Fibroblast of the aortic adventitia (primary cell): ENCODE measurements at places on chromosomes 16 and 17.

- no peak for DNase-seq
Measured at GRCh38 chr17:15012351-15012980, 252.7 kb downstream of the PMP22 start.

DNA sequence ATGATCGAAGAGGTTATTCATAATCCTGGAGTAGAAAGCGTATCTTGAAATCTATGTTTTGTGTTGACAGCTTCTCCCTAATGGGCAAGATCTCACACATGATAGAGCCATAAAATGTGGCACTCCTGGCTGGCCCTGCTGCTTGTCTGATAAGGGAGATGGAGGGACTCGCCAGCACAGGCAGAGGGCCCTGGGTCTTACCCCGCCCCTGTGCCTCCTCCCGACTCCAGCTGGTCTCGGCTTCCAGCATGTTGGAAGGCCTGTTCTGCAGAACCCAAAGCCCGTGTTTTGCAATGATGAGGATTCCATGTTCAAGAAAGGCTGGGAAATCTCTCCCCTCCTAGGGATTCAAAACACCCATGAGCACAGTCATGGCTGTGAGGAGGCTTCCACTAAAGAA is 106.7 kb upstream of the SDK2 start:
- no peak for DNase-seq

- DNase-seq = no peak
Measured at GRCh38 chr17:81246679-81247338, 7.7 kb downstream of the NDUFAF8 start.

DNA sequence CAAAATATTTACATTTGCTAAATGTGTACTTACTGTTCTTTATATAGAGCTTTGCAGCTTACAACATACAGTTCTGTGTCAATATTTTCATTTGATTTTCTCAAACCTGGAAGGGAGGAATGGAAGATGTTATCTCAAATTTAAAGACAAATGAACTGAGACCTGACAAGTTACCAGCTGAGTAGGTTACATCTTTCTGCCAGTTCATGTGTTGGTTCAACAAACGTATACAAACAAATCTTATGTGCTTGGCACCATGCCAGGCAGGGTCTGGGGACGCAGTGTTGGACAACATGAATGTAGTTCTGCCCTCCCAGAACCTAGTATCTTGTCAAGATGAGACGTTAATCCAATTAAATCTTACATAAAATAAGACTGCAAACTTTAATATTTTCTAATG is 507.5 kb upstream of the HSBP1 start:
- no peak for DNase-seq

DNA sequence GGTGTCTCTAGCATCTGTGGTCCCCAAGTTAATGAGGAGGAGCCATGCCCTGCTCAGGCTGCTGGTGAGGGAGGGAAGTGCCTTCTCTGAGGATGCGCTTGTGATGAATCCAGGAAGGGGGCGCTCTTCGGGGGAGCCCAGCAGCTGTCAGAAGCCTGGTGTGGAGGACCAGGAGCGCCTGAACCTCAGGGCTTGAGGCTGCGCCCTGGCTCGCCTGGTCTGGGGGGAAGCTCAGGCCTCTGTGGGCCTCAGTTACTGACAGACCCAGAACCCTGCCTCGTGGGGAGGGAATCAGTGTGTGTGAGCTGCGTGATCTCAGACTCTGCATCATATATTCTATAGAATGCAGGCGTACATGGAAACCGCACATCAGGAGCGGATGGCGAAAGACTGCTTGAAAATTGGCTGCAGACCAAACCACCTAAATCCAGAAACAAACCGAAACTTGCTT is 126.1 kb downstream of the SEC14L1 start:
- DNase-seq = no peak

GRCh38 chr16:26795184-26795583 is 271.5 kb upstream of the C16orf82 start:
- DNase-seq = no peak

- peak; percentile 9 for DNase-seq
Measured at GRCh38 chr17:80586846-80587228, 42.2 kb downstream of the RPTOR start.

GRCh38 chr16:66324815-66325515 is 41.5 kb upstream of the CDH5 start:
- DNase-seq = no peak

DNA sequence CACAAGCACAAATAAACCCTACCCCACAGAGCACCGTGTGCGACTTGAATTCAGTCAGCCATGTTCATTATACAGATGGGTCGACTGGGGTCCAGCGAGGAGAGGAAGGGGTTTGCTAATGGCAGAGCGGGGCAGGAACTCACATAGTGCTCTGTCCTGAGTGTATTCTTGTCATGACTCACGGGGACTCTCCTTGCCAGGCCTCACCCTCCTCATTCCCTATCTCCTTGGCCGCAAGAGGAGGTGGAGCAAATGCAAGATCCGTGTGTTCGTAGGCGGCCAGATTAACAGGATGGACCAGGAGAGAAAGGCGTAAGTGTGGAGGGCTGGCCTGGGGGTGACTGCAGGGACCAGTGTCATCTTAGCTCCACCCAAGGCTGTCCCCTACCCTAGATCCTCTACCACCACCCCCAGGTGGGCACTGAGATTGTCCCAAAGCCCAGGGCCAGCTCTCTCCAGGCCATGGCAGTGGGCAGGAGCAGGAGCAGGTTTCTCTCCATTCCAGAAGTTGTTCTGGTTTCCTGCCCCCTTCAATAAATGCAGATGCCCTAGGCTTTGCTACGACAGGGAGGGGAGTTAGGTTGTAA is 29.4 kb downstream of the SLC12A3 start:
- no peak for DNase-seq

GRCh38 chr17:2178798-2179501 is 124.0 kb downstream of the HIC1 start:
- DNase-seq = no peak

DNA sequence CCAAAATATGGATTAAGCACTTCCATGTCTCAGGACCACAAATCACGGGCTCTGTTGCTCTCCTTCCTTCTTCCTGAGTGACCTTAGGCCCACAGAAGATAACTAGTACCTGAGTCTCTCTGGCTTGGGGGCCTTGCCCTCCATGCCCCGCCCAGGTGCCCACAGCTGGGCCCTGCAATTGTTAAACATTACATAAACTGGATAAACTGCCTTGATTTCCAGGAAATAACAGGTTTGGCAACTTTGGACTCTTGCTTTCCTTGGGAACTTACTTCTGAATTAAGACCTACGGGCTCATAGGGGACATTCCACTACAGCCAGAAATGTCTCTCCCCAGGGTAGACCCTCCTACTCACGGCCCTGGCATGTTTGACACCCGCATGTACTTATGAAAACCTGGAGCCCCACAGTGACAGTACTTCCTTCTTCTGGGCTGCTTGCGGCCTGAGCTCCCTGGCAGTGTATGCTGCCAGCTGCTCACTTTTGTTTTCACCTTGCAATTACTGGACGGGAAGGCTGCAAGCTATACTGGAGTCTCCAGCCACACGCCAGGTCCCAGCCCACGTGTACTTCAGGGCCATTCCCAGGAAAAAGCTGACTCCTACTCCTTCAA is 2.3 kb upstream of the UBALD2 start:
- no peak for DNase-seq

GRCh38 chr17:76383546-76384221 is 725 bp upstream of the SPHK1 start:
- DNase-seq = peak; percentile 58

- no peak for DNase-seq
Measured at GRCh38 chr17:55416000-55416399, 5.6 kb downstream of the MMD start.

- DNase-seq = no peak
Measured at GRCh38 chr16:2710711-2711231, 9.3 kb downstream of the PRSS27 start.

- DNase-seq = peak; percentile 30
Measured at GRCh38 chr17:62064029-62064790, 868 bp downstream of the MED13 start.

DNA sequence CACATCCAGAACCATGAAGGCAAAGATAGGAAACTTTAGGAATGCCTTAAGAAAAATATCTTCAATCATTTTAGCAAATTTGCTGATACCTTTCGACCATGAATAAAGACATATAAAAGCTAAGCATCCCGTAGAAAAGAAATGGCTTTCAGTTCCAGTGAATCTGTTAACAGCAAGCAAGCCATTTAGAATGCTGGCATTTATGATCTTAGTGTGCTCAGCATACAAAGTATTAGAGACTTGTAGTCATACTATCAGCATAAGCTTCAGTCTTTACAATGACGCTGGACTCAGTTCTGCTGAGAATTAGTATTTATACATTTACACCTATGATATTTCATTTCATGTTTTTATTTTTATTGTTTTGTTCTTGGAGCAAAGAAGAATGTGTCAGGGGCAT is 38.7 kb downstream of the VAT1L start:
- no peak for DNase-seq

DNA sequence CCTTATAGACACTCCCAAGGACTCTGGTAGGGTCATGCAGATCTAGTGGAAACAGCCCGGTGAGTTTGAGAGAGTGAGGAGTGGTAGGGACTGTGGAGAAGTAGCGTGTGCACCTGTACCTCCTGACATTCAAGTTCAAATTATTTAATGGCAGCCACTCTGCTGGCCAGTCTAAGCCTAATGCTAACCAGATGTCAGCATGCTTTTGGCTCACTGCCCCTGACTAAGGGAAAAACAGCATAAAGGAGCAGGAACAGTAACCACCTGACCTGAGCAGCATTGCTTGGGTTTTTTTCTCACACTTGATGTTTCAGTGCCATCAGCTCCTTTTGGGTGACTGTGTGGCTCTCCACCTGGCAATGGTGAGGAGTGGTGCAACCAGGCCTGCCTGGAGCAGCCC is 23.8 kb upstream of the SLC12A3 start:
- peak; percentile 79 for DNase-seq

- DNase-seq = peak; percentile 51
Measured at GRCh38 chr16:49023050-49023449, 258.6 kb downstream of the CBLN1 start.

- DNase-seq = peak; percentile 97
Measured at GRCh38 chr16:22188595-22189442, 17.3 kb upstream of the EEF2K start.

DNA sequence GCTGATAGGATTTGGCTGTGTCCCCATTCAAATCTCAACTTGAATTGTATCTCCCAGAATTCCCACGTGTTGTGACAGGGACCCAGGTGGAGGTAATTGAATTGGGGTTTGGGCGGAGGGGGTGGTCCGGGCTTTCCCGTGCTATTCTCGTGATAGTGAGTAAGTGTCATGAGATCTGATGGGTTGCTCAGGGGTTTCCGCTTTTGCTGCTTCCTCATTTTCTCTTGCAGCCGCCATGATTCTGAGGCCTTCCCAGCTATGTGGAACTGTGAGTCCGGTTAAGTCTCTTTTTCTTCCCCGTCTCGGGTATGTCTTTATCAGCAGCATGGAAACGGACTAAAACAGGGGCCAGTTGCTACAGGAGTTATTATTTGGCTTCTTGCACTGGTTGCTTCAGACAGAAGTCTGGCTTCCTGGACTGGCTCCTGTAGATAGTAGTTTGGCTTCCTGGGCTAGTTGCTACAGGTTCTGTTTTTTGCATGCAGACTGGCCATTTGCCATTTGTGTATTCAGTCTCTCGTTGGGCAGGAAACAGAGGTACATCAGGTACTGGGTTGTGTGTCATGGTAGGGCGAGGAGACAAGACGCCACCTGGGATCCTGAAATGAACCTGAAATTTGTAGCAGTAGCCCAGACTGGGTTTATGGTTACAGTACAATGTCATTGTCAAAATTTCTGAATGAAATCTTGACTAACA is 32.6 kb downstream of the CNTNAP4 start:
- no peak for DNase-seq

DNA sequence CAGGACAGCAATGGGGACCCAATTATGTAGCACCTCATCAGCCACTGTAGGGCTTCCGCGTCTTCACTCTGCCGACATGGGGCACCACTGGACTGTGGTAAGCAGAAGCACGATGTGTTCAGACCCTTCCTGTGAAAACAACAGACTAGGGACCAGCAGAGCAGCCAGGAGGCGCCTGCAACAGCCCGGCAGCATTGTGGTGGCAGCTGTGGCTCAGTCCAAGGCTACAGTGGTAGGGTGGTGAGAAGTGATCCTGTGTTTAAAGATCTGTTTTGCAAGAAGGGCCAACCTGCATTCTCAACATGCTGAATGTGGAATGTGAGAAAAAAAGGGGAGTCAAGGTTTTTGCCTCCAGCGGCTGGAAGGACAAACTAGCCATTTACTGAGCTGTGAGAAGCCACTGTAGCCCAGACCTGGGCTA is 80.8 kb downstream of the GAS7 start:
- DNase-seq = no peak

GRCh38 chr17:58693208-58693607 is 806 bp downstream of the RAD51C start:
- DNase-seq = peak; percentile 32

- no peak for DNase-seq
Measured at GRCh38 chr16:22312897-22313781, 15.9 kb downstream of the POLR3E start.

GRCh38 chr16:23679986-23680336 is 1.3 kb downstream of the PLK1 start:
- no peak for DNase-seq

- no peak for DNase-seq
Measured at GRCh38 chr16:85407-85782, 7.4 kb downstream of the MPG start.

DNA sequence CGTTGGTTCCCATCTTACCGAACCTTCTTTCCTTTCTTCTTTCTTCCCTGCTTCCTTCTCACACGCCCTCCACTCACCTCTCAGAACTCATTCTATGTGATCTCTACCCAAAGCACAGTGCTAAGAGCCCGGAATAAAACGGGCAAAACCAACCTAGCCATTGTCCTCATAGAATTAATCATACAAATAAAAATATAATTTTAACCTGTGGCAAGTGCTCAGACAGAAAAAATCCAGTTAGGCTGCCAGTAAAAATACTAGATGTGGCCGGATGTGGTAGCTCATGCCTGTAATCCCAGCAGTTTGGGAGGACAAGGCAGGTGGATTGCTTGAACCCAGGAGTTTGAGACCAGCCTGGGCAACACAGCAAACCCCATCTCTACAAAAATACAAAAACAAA is 27.0 kb downstream of the BMERB1 start:
- peak; percentile 34 for DNase-seq

DNA sequence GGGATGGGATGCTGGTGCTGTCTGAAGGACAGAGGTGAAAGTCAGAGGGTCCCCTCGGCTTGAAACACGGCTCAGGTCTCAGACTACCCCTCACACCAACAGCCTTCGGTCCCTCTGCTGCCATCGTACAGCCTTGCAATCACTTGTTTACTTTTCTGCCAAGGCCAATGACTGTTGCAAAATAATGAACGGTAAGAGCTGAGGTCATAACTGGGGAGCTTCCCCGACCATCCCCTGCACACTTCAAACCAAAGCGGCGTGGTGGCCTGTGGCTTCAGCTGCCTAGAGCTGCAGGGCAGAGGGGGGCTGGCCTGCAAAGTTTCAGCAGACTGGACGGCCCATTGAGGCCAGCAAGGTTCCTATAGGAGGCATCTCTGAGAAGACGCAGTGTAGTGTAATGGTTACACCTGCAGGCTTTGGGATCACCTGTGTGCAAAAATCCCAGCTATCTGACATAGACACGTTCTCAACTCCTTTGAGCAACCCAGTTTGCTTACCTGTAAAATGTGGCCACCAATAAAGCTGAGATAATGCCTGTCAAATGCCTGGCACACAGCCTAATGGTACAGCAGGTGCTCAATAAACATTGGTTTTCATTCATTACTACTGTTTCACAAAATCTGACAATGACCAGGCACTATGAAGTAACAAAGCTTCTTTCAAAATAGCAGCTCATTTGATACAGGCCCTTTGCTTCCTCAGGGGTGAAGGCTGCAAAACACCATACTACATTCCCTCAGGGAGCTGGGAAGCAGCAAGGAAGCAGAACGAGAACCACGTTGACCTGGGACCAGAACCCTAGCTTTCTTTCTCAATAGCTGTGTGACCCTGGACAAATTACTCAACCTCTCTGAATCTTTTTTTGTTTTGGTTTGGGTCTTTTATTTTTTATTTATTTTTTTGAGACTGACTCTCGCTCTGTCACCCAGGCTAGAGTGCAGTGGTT is 5.0 kb downstream of the PAM16 start:
- DNase-seq = no peak
